Stimulated activated CD4-positive, alpha-beta T cell treated with anti-CD3 and anti-CD28 coated beads, Interleukin-2, amount 100 ng/mL, for 24 hours (primary cell): ENCODE measurements at places on chromosomes 11 and 22.

DNA sequence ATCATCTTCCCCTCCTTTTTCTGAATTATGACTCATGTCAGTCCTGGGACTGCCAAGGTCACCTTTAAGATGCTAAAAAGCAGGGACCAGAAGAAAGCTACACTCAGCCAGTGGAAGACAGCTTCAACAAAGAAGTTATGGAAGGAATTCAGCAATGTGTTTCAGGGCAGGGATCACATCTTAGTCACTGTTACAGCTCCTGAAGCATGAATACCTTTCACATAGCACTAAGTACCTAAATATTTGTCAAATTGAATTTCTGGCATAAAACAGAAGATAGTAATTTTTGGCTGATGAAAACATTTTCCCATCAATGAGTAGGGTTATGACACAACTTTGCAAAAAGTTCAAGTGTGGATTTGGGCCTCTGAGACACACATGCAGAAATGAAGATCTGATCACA lies 5.2 kb downstream of the DDB1 start:
- DNase-seq: no peak

- no peak for DNase-seq
These were observed 314.2 kb upstream of the SORL1-AS1 start for GRCh38 chr11:121766991-121767390.

GRCh38 chr11:1015826-1016545 lies 20.5 kb downstream of the MUC6 start:
- DNase-seq: no peak

DNA sequence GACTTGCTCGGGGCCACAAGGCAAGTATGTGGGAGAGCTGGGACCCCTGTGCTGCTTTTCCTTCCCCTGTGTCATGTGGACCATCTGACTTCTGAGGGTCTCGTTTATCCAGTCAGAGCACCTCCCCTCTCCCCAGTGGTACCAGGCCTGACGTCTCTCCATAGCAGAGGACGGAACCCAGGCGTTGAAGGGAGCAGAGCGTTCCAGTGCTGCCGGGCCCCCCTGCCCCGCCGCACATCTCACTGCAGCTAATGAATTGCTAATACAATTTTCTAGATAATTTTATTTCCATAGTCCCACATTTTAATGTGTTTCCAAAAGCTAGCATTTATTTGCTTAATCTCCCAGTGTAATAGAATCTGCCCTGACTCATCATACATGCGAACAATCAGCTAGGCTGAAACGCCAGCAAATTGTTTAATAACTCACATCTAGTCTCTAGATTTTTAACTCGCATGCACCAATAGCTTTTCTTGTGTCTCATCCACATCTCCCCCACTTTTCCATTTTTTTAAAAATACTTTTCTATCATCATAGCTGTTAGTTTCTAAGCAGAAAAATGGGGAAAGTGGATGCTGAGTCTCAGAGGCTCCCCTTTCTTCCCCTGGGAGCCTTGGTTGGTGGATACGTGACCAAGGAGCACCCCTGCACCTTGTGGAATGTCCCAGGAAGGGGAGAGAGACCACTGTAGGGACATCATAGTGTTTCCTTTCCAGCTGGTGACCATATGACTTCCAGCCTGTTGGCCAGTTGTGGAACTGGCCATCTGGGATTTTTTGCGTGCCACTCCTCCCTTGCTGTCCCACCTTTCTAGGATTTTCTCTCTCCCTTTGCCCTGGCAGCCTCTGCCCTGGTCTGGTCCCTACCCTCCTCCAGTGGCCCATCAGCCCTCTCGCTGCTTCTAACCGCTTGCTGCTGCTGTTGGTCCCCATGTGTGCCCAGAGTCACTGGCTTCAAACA lies 58.6 kb upstream of the NNMT start:
- DNase-seq: no peak

DNA sequence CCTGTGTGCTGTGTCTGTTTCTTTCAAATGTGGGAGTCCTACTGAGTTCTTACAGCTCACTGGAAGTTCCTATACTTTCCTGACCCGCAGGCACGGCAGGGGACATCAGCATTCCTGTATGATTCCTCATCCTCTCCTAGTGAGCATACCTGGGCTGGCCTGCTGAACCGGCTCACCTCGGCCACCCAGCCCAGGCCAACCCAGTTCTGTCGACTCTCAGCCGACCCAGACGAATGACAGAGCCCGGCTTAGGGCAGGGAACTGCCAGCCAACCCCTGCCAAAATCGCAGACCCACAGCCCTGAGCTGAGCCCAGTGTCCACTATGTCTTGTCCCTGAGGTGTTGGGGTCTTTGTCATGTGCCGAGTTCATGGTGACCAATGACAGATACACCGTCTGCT lies 339.7 kb downstream of the BRD1 start:
- no peak for DNase-seq

GRCh38 chr11:126082251-126083109 lies 19.8 kb upstream of the CDON start:
- DNase-seq: no peak

DNA sequence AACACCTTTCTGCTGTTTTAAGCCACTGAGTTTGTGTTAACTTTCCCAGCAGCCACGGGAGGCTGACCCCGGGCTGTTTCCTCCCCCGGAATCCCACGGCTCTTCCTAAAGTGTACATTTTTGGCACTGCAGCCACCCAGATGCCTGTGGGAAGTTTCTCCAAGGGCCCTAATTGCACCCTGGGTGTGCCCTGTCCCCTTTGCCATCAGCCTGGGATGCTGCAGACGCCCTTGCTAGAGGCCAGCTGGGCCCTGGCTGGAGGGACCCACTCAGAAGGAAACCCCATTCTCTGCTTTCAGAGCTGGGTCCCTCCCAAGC lies 883.3 kb downstream of the BRD1 start:
- DNase-seq: no peak

DNA sequence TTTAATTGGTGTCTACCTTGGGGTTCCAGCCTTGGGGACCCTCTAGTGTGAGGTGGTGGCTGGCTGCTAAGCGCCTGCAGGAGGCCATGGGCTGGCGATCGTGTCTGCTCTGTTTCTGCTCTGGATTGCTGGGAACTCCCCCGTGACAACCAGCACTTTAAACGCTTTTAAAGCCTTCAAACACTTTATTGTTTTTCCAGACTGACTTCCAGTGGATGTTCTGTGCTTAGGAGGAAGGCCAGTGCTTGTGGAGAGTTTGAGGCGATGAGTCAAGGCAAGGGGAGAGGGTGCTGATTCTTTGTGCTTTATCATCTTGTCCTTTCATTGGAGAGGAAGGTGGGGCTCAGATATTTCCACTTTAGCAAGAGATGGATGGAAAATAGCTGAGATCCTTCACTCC lies 81.6 kb downstream of the FLI1 start:
- no peak for DNase-seq

- no peak for DNase-seq
These were observed 15.0 kb downstream of the CRTAM start for GRCh38 chr11:122853261-122853660.

DNA sequence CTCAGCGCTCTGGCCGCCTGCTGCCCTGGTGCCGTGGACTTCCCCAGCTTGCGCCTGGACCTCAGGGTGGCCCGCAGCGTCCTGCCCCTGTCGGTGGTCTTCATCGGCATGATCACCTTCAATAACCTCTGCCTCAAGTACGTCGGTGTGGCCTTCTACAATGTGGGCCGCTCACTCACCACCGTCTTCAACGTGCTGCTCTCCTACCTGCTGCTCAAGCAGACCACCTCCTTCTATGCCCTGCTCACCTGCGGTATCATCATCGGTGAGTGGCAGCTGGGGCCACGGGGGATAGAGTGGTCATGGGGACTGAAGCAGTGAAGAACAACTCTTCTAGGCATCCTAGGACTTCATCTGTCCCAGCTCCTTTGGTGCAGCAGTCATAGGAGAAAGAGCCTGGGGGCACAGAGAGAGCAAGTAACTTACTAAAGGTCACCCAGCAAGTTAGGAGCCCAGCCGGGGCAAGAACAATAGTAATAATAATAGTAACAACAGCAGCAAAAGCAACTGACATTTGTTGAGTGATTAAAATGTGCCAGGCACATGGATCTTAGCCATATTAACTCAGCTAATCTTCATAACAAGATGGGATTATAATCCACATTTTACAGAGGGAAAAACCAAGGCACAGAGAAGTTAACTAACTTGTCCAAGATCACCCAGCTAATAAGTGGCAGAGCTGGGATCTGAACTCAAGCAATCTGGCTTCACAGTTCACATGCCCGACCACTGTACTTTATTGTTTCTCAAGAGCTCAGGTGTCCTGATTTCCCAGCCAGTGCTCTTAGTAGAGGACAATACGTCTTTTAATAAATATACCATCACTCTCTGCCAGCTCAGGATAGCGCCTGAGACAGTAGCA lies 1.4 kb downstream of the SLC35C1 start:
- no peak for DNase-seq

- DNase-seq: no peak
These were observed at the start of gene SCGB1A1 for GRCh38 chr11:62418733-62419132. TSS of gene SCGB1A1 (plus strand) at chr11:62419033. CDS start at chr11:62419096, 63 bp downstream.

DNA sequence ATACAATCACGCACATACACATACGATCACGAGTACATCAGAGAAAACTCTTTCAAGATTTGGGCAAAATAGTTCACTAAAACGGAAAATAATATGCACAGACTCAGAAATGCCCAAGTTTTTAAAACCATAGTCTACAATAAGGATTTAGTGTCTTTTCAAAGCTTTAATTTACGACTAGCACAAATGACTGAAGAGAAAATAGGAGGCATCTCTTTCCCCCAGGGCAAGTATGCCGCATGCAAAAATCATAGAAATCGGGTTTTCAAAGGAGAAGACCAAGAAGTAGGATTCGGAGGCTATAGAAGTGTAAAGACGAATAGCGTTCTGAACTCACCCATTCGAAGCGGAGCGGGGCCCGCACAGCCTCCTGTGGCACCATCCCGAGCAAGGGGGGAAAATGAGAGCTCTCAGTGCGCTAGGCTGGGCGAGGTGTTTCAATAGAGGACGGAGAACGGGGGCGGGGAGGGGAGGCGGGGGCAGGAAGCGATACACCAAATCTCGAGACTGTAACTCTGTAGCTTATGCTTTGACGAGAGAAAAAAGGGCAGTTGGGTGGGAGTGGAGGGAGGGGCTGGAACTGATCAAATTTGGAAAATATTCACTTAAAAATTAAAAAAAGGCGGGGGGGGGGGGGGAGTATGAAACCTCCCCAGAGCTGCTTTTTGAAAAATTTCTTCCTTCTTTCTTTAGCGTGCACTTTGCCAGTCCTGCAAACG lies 15.8 kb downstream of the BLID start:
- DNase-seq: peak; percentile 2

DNA sequence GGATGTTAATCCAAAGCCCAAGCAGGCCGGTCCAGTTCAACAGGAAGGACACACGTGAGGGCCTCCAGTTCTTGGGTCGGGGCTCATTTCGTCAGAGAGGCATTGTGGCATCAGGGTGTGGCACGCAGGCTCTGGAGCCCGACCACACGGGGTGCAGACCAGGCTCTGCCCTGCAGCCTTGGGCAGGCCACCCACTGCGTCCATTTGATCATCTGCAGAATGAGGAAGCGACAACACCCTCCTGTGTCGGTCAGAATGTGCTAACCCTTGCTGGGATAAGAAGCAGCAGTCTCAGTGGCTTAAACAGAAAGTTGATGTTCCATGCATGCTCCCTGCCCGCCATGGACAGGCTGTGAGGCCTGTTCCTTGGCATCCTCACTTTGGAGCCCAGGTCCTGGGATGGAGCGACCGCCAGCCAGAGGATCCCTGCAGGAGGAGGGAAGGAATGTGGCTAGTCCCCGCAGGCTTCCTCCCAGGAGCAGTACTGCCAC lies 10.8 kb downstream of the RIBC2 start:
- no peak for DNase-seq

DNA sequence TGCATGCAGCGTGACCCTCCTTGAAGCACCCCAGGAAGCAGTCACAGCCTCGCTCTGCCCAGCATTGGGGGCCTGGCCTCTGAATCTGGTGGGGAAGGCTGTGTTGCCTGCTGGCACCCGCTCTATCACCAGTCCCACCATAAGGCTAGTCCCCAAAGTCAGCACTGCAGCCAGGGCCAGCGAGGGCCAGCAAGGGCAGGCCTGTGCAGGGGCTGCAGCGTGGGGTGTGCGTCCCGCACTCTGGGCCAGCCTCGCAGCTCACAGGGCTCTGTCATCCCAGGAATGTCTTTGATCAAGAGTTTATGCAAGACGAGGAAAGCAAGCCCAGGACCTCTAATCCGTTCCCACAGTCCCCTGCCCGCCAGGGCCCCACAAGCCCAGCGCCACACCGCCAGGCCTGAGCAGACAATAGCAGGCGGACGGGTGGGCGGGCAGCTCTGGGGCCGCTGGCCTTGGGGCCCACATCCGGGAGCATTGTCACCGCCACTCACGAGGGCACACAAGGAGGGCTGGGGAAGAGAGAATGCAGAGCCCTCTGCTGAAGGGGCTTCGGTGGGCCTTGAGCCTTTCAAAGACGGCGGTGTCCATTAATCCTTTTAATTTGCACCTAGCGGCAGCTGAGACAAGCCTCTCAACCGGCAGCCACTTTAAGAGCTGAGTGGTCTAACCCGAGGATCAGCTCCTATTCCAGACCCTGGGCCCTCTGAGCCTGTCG lies 17.1 kb downstream of the LTO1 start:
- DNase-seq: no peak
